ENCODE measurements at places on chromosomes 5 and 9. TPM values are rescaled to one million over a fixed set of nuclear protein-coding genes. Genes with fewer than 3 reads are reported as not detected.

- DNase-seq: no peak
Measured at GRCh38 chr5:154653764-154654485, 101.3 kb upstream of the LARP1 start.

Gene F12
- 0.38 TPM for total RNA-seq

DNA sequence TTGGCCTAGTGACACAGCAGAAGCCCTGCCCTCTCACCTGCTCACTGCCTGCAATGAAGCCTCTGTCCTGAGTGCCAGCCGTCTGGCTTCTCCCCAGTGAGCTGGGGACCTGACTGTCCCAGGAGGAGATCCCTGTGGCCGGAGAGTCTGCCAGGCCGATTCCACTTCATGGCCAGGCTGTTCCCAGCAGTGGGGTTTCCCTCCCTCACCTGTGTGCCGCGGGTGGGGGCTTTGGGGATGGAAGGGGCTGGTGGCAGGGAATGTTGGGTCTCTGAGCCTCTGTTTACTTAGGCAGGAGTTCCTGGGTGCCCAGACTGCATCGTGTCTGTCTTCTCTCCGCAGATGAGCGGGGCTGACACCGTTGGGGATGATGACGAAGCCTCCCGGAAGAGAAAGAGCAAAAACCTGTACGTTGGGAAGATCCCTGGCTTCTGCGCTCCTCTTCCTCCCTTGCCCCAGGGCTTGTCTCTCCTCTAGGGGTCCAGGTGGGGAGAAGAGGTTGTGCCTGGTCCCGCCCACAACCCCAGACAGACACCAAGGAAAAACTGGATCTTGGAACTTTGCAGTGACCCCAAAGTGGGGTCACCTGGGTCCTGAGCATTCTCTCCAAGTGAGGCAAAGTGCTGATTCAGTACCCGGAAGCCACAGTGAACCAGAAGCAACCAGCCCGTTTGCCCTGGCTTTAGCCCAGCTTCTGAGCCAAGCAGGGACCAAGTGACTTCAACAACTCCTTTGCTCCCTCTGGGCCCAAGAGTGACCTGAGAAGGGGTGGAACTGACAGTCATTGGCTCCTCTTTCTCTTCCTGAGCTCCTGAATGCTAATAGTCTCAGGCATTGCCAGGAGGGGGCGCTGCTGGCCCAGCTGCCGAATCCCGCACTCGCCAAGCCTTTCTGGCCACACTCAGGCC lies 127.7 kb downstream of the RGS3 start:
- peak; percentile 94 for DNase-seq

- peak; percentile 24 for DNase-seq
Measured at GRCh38 chr9:93895535-93895934, 59.6 kb downstream of the BARX1 start.

- DNase-seq: peak; percentile 63
Measured at GRCh38 chr5:10635867-10636350, 72.0 kb downstream of the ANKRD33B start.

Gene ROPN1L
- total RNA-seq: 0.67 TPM

- no peak for DNase-seq
Measured at GRCh38 chr5:4553978-4554377, 586.2 kb upstream of the ADAMTS16 start.

Gene VCP
- total RNA-seq: 179 TPM

Gene URM1
- 44.0 TPM for total RNA-seq

Gene COL23A1
- 3.0 TPM for total RNA-seq

DNA sequence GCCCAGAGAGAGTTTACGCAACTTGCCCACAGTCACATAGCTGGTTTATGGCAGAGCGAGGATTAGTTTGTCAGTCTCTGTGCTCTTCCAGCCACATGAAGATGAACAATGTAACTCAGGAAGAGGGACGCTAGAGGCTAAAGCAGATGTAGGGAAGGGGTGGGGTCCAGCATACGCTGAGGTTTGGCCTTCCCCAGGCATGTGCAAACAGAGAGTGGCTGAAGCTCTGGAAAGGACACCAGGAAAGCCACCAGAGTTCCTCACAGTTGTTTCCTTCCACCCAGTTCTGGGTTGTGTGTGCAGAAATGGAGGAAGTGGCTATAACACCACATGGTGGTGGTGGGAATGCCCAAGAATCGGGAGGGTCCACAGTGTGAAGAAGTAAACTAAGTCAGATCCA lies 60.0 kb downstream of the SNX18 start:
- no peak for DNase-seq

Gene NPR3
- total RNA-seq: 4.3 TPM

DNA sequence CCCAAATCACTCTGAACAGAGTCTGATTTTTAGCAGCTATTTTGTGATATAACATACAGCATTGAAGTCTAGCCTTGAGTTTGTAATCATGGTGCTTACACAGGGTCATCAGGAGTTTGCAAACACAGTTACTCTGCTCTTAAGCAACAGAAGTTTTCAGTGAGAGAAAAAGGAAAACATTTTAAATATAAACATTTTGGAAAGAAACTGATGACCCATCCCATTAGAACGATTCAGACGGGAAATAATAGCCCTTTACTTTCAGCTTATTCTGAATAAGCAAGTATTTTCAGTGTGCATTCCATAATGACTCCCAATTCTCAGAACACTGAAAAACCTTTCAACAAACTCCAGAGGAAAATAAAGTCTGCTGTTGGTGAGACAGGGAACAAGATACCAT lies 46.7 kb upstream of the TMC1 start:
- no peak for DNase-seq

- no peak for DNase-seq
Measured at GRCh38 chr9:126391713-126392661, 65.4 kb downstream of the MVB12B start.

DNA sequence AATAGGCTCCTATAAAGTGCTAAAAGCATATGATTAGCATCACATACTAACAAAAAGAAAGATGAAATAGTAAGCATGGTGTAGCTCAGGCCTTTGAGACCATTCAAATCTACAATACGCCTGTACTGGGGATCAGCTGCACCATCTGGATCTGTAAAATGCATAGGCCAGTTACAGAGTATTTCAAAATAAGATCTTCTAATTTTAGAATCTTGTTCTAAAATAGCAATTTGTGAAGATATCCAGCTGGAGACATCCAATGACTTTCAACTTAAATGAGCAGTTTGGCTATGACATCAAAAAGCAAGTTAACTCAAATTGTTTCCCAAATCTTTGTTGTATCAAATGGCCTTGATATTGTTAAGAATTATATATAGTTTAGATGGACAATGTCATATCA lies 386.3 kb downstream of the MRPS30 start:
- no peak for DNase-seq

Measured in posterior vena cava (tissue), 2 donors.